ENCODE measurements at places on chromosomes 5 and 9.

DNA sequence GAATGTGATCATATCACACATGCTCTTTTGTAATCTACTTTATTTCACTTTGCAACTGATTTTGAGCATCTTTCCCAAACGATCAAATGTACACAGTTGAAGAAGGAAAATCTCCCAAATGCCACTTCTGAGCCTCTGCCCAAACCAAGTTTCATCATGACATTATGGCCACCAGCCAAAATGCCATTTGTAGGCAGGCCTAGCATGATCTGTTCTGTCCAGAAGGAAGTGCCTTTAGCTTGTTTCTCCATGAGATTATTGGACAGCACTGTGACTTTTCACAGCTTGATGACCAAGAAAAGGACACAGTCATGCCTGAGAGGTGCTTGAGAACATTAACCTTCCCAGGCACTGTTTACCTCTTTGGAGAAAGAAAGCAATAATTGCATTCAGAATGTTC is 73.2 kb upstream of the PIP5K1B start:
- no peak for DNase-seq

DNA sequence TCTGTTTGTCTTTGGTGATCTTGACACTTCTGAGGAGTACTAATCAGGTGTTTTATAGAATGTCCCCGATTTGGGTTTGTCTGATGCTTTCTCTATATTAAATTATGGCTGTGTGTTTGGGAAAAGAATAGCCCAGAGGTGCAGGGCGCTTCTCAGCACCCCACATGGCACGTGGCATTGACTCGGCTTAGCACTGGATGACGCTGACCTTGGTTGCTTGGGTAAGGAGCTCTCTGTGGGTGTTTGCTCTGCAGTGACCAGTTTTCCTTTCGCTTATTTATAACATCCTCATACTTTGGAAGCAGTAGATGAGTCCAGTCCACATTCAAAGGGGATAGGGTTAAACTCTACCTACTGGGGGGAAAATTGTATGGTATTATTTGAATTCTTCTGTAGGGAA is 12.5 kb upstream of the FAM120AOS start:
- DNase-seq, result no peak

GRCh38 chr5:42718591-42718990 is 38.0 kb upstream of the CCDC152 start:
- no peak for DNase-seq

- no peak for DNase-seq
Observed at GRCh38 chr5:67511911-67512310, 315.3 kb upstream of the CD180 start.

- DNase-seq, result peak; percentile 41
Observed at GRCh38 chr9:100352201-100352726, 478 bp downstream of the TEX10 start.

- DNase-seq, result no peak
Observed at GRCh38 chr5:108649106-108649505, 98.6 kb upstream of the FER start.

DNA sequence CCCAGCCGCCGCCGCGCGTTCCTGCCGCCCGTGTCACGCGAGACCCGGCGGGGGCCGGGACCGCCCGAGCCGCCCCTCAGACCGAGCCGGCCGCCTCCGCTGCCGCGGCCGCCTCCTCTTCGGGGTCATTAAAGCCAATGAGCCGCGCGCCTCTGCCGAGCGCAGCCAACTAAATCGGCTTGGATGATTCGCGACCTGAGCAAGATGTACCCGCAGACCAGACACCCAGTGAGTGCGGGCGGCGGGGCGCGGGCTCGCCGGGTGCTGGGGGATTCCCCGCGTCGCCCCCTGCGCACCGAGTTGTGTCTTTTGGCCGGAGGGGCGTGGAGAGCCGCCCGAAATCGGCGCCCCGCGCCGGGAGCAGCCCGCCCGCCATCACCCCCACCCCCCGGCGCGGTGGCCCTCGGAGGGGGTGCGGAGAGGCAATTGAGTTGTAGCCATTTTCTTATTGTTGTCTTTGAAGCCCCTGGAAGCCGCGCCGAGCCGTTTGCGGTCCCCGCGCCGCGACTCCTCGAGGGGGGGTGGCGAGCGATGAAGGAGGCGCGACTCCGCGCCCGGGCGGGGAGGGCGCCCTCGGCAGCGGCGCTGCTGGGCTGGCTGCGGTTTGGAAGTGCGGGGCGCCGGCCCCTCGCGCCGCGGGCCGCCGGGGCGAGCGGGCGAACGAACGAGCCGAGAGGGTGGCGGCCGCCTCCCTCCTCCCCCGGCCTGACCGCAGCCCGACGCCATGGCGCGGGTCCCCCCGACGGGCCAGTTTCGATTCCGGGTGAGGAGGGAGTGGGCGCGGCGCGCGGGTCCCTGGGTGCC is 1.0 kb downstream of the TLE4 start:
- DNase-seq, result peak; percentile 39

- DNase-seq, result no peak
Observed at GRCh38 chr5:19488786-19489185, 499.2 kb downstream of the CDH18 start.

All from iPS-NIHi11 (cell line).